ENCODE measurements at places on chromosomes 3 and 15. TPM values are rescaled to one million over a fixed set of nuclear protein-coding genes. Genes with fewer than 3 reads are reported as not detected.

GRCh38 chr3:38455639-38456430, 2.1 kb downstream of the ACVR2B start:
- no peak for DNase-seq
- H3K4me3 ChIP-seq, result peak overlapping the region; percentile 96
- H3K36me3 ChIP-seq, result peaks cover 3% of the 10 kb centered on the region

DNA sequence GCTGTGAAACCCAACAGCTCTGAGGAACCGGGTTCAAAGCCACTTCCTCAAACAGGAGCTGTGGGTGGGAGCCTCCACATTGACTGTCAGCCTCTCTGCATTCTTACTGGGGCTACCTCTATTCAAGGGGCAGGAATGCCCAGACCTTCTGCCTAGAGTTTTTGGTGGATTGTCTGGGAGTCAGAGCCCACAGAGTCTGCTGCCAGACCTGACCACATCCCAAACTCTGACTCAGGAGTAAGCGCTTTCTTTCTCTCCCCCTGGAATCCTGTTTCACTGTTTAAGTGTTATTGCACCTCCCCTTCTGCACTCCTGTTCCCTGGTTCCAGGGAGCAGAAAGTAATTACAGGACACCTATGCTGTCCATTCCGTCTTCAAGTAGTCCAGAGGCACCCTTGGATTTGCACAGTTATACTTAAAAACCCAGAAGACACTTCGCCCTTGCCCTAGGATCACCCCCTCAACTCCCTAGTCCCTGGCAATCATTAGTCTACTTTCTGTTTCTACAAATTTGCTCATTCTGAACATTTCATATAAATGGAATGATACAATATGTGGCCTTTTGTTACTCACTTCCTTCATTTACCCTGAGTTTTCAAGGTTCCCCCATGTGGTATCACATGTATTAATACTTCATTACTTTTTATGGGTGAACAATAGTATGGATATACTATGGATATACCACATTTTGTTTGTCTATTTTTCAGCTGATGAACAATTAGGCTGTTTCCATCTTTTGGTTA, 37.9 kb upstream of the TJP1 start:
- H3K4me3 ChIP-seq, result no peak overlapping the region
- H3K36me3 ChIP-seq, result no peaks in the 10 kb centered on the region
- DNase-seq, result no peak
- H3K4me1 ChIP-seq, result no peaks in the 10 kb centered on the region
- no peak overlapping the region for H3K27ac ChIP-seq
- H3K27me3 ChIP-seq, result peaks cover 45% of the 10 kb centered on the region

DNA sequence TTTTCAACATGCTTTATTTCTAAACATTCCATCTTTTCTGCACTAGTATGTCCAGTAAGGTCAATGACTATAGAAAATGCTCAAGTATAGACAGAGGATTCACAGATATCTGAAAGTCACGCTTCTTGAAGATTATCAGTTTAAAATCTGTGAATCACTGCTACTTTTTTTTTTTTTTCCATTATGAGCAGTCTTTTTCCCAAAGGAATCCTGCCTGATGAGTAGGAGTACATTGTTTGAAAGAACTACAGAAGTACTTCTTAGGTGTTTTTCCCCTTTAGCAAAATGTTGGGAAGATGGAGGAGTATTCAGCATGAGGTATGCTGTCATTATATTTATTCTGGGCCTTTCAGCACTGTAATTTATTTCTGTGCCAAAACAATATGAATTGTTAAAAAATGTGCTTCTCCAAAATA, 266.2 kb downstream of the NLGN1 start:
- no peak overlapping the region for H3K4me3 ChIP-seq
- no peaks in the 10 kb centered on the region for H3K27me3 ChIP-seq
- no peaks in the 10 kb centered on the region for H3K36me3 ChIP-seq
- no peak for DNase-seq
- H3K27ac ChIP-seq, result no peak overlapping the region
- no peaks in the 10 kb centered on the region for H3K4me1 ChIP-seq

DNA sequence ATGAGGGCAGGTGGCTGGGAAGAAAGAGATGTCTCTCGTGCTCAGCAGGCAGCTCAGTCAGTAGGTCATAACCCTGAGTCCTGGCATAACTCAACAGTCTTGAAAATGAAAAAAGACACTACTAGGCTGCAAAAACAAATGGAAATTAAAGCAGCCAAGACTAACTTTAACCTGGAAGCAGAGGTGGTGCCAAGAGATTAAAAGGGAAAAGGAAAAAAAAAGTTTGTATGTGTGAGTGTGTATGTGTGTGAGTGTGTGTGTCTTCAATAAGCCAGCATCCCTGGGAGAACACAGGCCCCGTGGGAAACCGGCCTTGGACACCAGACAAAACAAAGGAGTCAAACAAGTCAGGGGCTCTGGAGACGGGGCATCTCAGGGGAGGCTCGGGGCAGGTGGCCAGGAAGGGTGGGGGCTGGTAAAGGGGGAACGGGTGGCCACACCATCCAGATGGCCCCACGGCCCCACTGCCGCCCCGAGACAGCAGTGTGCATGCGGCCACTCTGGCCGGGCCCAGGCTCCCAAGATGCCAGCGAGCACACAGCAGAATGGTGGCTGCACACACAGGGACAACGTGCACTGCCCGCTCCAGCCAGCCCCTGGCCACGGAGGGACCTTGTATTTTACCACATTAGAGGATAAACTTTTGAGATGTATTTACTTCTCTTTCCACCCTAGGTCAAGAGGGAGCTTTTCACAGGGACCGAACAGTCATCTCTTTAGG, 23.8 kb downstream of the CYFIP1 start:
- no peak overlapping the region for H3K4me3 ChIP-seq
- no peak overlapping the region for H3K27ac ChIP-seq
- no peaks in the 10 kb centered on the region for H3K4me1 ChIP-seq
- H3K27me3 ChIP-seq, result no peaks in the 10 kb centered on the region
- DNase-seq, result no peak
- H3K36me3 ChIP-seq, result no peaks in the 10 kb centered on the region

Gene CPN2
- total RNA-seq, result not detected
